ENCODE measurements at places on chromosomes 3 and 15. TPM values are rescaled to one million over a fixed set of nuclear protein-coding genes. Genes with fewer than 3 reads are reported as not detected.

- H3K27me3 ChIP-seq, result no peaks in the 10 kb centered on the region
- DNase-seq, result no peak
- H3K4me3 ChIP-seq, result no peak overlapping the region
- H3K27ac ChIP-seq, result no peak overlapping the region
- H3K4me1 ChIP-seq, result no peaks in the 10 kb centered on the region
- H3K36me3 ChIP-seq, result no peaks in the 10 kb centered on the region
Measured at GRCh38 chr3:29898171-29898965, 617.5 kb downstream of the RBMS3 start.

ALG1L2 gene
- total RNA-seq, result not detected

DNA sequence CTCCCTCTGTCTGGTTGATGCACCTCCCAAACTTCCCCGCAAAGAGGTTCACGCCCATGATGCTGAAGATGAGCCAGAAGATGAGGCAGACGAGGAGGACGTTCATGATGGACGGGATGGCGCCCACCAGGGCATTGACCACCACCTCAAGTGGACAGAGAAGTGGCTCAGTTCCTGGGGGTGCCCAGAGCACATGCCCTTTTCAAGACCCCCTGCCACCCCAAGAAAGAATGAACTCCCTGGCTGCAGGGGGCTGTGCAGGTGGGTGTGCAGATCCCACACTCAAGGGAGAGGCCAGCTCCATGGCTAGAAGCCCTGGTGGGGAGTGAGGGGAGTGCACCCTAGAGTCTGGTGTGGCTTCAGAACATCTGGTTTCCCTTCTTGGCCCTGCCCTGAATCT, 64.1 kb downstream of the EXOG start:
- DNase-seq, result no peak
- H3K4me1 ChIP-seq, result no peaks in the 10 kb centered on the region
- peaks cover 34% of the 10 kb centered on the region for H3K27me3 ChIP-seq
- no peaks in the 10 kb centered on the region for H3K36me3 ChIP-seq
- H3K4me3 ChIP-seq, result no peak overlapping the region

DNA sequence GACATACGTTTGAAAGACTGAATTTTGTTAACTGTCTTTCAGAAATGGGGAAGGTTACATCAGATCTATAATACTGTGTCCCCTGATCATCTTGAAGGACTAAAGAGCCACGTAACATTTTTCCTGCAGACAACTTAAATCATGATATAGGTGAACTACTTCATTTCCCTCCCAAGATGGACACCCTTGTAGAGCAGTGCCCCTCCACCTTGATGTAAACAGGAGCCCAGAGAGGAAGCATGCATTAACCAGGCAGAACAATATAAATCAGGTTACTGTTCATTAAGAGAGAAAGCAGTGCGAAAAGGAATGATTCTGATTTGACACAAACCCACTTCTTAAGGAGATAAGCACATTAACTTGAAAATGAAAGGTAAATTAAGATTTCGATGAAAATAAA, 36.1 kb downstream of the USP3 start:
- no peak overlapping the region for H3K4me3 ChIP-seq
- H3K27me3 ChIP-seq, result no peaks in the 10 kb centered on the region
- no peak for DNase-seq

- H3K36me3 ChIP-seq, result no peaks in the 10 kb centered on the region
- no peaks in the 10 kb centered on the region for H3K27me3 ChIP-seq
- H3K4me1 ChIP-seq, result peaks cover 39% of the 10 kb centered on the region
- H3K4me3 ChIP-seq, result 0 out of 2 replicates have a peak overlapping the region, but pooled peaks have one; percentile 6
Measured at GRCh38 chr3:174767853-174768382, 91.2 kb upstream of the NAALADL2 start.

SERINC4 gene
- total RNA-seq, result not detected

GRCh38 chr3:13528217-13528867, 20.6 kb upstream of the FBLN2 start:
- no peaks in the 10 kb centered on the region for H3K27me3 ChIP-seq
- no peak overlapping the region for H3K4me3 ChIP-seq

A4GNT gene
- total RNA-seq, result not detected

DNA sequence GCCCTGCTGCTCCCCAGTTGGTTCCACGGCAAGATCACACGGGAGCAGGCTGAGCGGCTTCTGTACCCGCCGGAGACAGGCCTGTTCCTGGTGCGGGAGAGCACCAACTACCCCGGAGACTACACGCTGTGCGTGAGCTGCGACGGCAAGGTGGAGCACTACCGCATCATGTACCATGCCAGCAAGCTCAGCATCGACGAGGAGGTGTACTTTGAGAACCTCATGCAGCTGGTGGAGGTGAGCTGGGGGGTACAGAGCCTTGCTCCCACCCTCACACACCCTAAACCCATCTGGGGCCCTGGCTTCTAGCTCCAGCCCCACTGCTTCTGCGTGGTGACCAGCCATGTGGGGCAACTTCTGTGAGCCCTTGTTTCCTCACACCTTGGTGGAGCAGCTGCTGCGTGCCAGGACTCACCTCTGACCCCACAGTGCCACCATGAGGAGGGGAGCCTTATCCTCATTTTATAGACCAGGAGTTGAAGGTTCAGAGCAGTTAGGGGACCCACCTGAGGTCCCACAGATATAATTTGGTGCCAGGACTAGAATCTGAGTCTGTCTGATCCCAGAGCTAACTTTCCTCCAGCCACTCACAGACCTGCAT, 13.3 kb upstream of the LMAN1L start:
- H3K27me3 ChIP-seq, result no peaks in the 10 kb centered on the region
- H3K27ac ChIP-seq, result peak overlapping the region; percentile 38
- H3K36me3 ChIP-seq, result peaks cover 32% of the 10 kb centered on the region
- no peak for DNase-seq
- H3K4me3 ChIP-seq, result no peak overlapping the region

- H3K36me3 ChIP-seq, result no peaks in the 10 kb centered on the region
- peaks cover 8% of the 10 kb centered on the region for H3K27me3 ChIP-seq
- no peak overlapping the region for H3K4me3 ChIP-seq
- H3K27ac ChIP-seq, result no peak overlapping the region
Measured at GRCh38 chr15:92091155-92091734, 237.7 kb downstream of the SLCO3A1 start.

- DNase-seq, result no peak
- H3K27me3 ChIP-seq, result no peaks in the 10 kb centered on the region
- no peak overlapping the region for H3K4me3 ChIP-seq
- no peak overlapping the region for H3K27ac ChIP-seq
- H3K4me1 ChIP-seq, result no peaks in the 10 kb centered on the region
Measured at GRCh38 chr3:134059671-134060560, 30.2 kb upstream of the SLCO2A1 start.

FGF7 gene
- total RNA-seq, result not detected

- H3K4me1 ChIP-seq, result no peaks in the 10 kb centered on the region
- H3K4me3 ChIP-seq, result no peak overlapping the region
- DNase-seq, result no peak
Measured at GRCh38 chr3:123805101-123805500, 79.0 kb downstream of the MYLK start.

DNA sequence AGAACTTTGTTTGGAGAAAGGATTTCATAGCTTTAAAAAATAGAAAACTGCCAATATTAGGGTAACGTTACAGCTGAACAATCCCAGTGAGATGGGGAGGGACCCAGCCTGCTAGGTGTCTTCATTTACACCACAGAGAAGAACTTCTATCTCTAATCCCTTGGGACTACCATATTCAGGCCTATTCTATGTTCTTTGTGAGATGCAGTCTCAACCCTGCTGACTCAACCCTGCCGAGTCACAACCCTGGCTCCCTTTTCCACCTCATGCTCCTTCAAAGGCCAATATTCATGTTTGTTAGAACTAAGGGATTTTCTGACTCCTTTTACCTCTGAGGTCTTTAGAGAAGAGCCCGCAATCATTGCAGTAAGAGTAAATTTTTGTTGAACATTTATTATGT, 350.5 kb downstream of the EPHB1 start:
- H3K4me3 ChIP-seq, result no peak overlapping the region
- no peaks in the 10 kb centered on the region for H3K27me3 ChIP-seq
- no peak overlapping the region for H3K27ac ChIP-seq
- DNase-seq, result no peak
- no peaks in the 10 kb centered on the region for H3K4me1 ChIP-seq

GRCh38 chr15:66153549-66154415, 99.8 kb downstream of the MEGF11 start:
- no peak overlapping the region for H3K4me3 ChIP-seq
- H3K36me3 ChIP-seq, result no peaks in the 10 kb centered on the region
- DNase-seq, result no peak
- peaks cover 58% of the 10 kb centered on the region for H3K27me3 ChIP-seq

DNA sequence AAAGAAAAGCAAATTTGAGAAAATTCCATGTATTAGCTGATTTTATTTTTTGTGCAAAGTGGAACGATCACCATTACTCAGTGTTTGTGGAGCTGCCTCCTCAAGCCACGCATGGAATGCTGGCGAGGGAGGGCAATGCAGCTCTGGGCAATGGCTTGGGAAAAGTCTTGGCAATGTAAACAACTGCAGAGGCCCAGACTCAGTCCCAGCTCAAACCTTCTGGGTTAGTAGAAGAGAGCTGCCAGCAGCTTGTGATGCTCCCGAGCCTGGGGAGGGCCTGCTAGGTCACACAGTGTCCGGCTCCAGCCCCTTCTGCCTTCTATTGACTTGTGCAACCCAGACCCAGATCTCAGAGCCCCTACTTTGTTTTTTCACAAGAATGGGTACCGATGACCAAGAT, 4.3 kb downstream of the EPHB1 start:
- H3K27me3 ChIP-seq, result peaks cover 28% of the 10 kb centered on the region
- H3K4me1 ChIP-seq, result no peaks in the 10 kb centered on the region
- no peak overlapping the region for H3K27ac ChIP-seq
- H3K36me3 ChIP-seq, result no peaks in the 10 kb centered on the region

DNA sequence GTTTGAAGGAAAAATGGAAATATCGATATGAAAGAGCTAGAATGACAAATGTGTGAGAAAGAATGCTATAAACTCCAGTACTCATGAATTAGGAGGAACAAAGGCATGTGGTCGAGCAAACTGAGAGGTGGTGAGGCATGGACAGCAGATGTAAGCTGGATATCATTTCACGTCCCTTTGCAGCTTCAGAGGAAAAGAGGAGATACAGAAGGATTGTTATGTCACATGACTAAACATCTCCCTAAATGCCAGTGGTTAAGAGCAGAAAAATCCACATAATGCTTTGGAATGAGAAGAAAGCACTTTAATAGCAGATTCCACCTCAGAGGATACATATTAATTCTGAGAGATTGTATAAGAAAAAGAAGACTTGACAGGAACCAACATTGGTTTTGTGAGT, 248.7 kb downstream of the ZIC4 start:
- no peak overlapping the region for H3K4me3 ChIP-seq
- H3K4me1 ChIP-seq, result no peaks in the 10 kb centered on the region
- no peak for DNase-seq
- H3K27ac ChIP-seq, result no peak overlapping the region
- H3K36me3 ChIP-seq, result no peaks in the 10 kb centered on the region

DNA sequence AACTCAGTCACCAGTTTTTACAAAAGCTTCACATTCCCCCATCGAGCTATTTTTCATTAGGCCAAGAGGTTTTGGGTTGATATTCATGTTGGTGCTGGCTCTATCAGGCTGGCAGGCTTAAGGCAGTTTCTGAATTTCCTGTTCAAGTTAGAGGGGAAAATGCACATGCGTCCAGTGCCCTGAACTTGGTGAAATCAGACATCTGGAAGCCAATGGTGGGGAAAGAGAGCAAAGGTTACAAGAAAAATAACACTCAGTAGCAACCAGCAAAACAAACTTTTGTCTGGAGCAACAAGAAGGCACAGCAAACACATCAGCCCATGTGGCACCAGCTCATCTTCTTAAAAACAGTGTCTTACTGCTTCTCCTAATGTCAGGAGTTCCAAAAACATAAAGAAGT, 155.6 kb upstream of the TSC22D2 start:
- H3K4me1 ChIP-seq, result peaks cover 40% of the 10 kb centered on the region
- no peak overlapping the region for H3K27ac ChIP-seq
- no peaks in the 10 kb centered on the region for H3K27me3 ChIP-seq
- no peak for DNase-seq

GRCh38 chr3:64686446-64686908, 1.3 kb downstream of the ADAMTS9 start:
- peaks cover 33% of the 10 kb centered on the region for H3K27me3 ChIP-seq
- no peaks in the 10 kb centered on the region for H3K4me1 ChIP-seq
- no peak overlapping the region for H3K27ac ChIP-seq
- peak overlapping the region; percentile 42 for H3K4me3 ChIP-seq

- no peak overlapping the region for H3K4me3 ChIP-seq
- no peak for DNase-seq
Measured at GRCh38 chr3:53084310-53085001, 38.6 kb upstream of the SFMBT1 start.

LYZL4 gene
- total RNA-seq, result not detected

DNA sequence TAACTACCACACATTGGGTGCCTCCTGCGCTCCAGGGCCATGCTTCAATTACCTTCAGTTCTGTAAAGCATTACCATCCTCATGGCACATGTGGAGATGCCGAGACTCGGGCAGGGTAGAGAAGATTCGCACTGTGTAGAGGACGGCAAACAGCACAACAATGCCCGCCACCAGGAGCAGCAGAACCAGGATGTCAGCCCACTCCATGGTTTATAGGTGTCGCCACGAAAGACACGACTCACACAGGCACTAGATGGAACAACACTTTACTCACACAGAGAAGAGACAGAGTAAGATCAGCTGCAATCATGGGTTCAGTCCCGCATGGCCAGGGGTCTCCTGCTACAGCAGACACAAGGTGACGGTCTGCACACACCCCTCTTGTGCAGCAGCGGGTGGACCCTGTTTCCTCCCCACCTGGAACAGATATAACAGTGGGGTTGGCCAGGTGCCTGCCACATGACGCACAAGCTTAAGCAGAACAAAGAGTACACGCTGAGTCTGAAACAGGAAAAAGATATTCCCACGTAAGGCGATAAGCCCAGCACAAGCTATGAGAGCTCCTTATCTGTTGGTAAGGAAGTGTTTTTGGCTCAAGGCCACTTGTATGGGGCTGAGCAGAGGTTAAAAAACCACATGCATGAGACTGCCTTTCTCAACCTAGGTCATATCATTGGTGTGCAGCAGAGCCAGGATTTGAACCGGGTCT, 2.5 kb upstream of the TBC1D21 start:
- no peaks in the 10 kb centered on the region for H3K4me1 ChIP-seq
- H3K4me3 ChIP-seq, result no peak overlapping the region
- DNase-seq, result no peak
- H3K27me3 ChIP-seq, result peaks cover 31% of the 10 kb centered on the region
- no peaks in the 10 kb centered on the region for H3K36me3 ChIP-seq

- H3K4me3 ChIP-seq, result no peak overlapping the region
- H3K27me3 ChIP-seq, result no peaks in the 10 kb centered on the region
- no peaks in the 10 kb centered on the region for H3K4me1 ChIP-seq
- 0 out of 2 replicates have a peak, but pooled peaks cover 4% of the 10 kb centered on the region for H3K36me3 ChIP-seq
- DNase-seq, result peak; percentile 10
Measured at GRCh38 chr15:85623315-85624049, 171.2 kb downstream of the KLHL25 start.

DNA sequence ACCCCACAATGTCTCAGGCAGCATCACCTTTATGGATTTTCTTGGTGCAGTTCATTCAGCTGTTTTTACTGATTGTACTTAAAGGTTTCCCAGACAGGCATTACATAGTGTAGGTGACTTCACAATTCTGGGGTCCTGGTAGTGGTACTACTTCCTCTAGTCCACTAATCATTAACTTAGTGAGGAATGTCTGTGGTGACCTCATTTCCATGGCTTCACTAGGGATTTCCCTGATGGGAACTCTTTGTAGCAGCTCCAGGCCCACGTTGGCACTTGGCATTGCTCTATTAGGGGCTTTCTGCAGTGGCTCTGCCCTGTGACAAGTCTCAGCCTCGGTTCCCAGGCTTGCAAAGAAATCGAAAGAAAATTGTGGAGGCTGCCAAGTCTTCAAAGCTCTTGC, 48.1 kb upstream of the NPAP1 start:
- H3K27ac ChIP-seq, result no peak overlapping the region
- H3K4me3 ChIP-seq, result no peak overlapping the region
- no peaks in the 10 kb centered on the region for H3K27me3 ChIP-seq
- H3K4me1 ChIP-seq, result no peaks in the 10 kb centered on the region
- H3K36me3 ChIP-seq, result no peaks in the 10 kb centered on the region
- no peak for DNase-seq

Measured in PC-3 (cell line).